Gastroesophageal sphincter (tissue), 4 donors: ENCODE measurements at places on chromosomes 6 and 20.

GRCh38 chr20:9909167-9909566, 70.3 kb upstream of the PAK5 start:
- H3K4me3 ChIP-seq = no peak overlapping the region
- ATAC-seq = no peak
- H3K36me3 ChIP-seq = no peaks in the 10 kb centered on the region
- H3K4me1 ChIP-seq = no peaks in the 10 kb centered on the region
- H3K27me3 ChIP-seq = peaks cover 13% of the 10 kb centered on the region

DNA sequence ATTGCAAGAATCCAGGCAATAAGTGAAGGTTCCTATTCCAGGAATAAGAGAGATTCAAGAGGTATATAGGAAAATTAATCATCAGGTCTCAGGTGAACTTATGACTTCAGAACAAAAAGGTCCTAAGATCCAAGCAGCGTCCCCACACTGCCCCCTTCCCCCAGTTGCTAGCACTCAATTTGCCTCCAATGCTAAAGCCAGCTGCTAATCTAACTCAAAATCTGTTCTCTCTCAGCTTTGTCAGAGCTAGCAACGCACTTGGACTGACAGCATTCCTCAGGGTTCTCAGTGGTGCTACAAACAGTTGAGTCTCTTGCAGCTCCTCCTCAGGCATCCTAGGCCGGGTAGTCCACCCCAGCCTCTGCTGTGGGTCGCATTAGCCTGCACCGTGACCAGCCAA, 148.3 kb downstream of the RFX6 start:
- ATAC-seq = no peak
- H3K27me3 ChIP-seq = no peaks in the 10 kb centered on the region
- no peak overlapping the region for H3K27ac ChIP-seq
- no peaks in the 10 kb centered on the region for H3K4me1 ChIP-seq

GRCh38 chr6:163393923-163394322, 20.6 kb upstream of the QKI start:
- H3K27ac ChIP-seq = no peak overlapping the region
- no peaks in the 10 kb centered on the region for H3K36me3 ChIP-seq
- no peak for ATAC-seq

DNA sequence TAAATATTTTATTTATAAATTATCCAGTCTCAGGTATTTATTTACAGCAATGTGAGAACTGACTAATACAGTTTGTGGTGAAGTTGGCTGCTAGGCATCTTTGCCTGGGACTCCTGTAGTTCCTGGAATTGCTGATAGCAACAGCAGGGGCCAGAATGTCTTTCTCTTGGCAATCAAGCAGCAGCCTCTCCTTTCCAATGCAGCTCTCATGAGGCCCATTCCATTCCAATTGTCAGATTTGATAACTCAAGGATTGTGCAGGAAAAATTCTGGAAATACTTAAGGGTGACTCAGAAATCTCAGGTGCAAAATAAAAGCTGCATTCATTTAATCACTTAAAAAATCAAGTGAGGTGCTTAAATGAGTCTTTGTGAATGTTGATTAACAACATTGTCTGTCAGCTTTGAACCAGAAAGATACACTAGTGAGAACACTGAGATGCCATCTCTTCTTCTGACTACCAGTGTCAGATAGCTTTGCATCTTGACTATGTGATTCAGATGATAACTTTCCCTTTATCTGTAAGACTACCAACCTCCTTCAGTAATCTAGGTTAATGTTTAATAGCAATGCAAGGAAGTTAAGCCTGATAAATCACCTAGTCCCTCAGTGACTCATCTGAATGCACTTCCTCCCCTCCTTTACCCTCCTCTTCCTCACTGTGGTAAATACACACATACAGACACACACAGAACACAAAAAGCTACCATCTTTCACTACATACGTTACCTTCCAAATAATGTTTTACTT, 32.1 kb upstream of the COL21A1 start:
- H3K36me3 ChIP-seq = no peaks in the 10 kb centered on the region
- no peak overlapping the region for H3K27ac ChIP-seq
- no peak for ATAC-seq
- no peaks in the 10 kb centered on the region for H3K27me3 ChIP-seq
- no peaks in the 10 kb centered on the region for H3K4me1 ChIP-seq

DNA sequence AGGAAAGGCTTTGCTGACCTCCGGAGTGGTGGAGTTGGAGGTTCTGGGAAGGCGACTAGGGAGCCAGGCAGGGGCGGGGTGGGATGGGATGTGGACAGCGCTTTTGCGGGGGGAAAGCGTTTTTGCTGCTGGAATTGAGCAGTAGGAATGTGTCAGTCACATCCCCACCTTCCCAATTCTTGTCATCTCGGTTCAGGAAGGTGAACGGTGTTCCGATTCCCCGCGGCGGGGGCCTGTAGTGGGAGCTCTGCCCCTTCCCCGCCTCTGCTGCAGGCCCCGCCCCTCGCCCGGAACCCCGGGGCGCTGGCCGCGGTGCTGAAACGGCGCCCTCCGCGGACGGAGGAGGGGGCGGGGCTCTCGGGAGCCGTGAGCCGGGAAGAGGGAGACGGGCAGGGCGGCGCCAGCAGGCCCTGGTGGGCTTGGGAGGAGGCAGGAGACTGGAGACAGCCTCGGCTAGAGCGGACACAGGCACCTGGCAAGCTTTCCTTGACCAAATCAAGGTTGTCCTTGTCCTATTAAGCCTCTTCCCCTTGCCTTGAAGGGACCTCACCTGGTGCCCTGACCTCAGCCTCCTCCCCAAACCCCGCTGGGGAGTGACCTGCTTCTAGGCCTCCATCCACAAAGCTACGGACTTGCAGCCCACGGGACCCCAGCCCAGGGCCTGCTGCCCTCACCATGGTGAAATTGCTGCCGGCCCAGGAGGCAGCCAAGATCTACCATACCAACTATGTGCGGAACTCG, at the start of gene LHFPL5:
Gene LHFPL5, plus strand, starts transcription at position 357 of the 741 bp plus-strand sequence. Its CDS starts 319 bp downstream, at position 676.
- peaks cover 59% of the 10 kb centered on the region for H3K27me3 ChIP-seq
- no peaks in the 10 kb centered on the region for H3K4me1 ChIP-seq
- H3K27ac ChIP-seq = no peak within 1 kb of the TSS
- ATAC-seq = peak; percentile 60
- H3K36me3 ChIP-seq = no peaks in the 10 kb centered on the region

GRCh38 chr20:62028384-62028783, 37.3 kb downstream of the TAF4 start:
- no peak overlapping the region for H3K27ac ChIP-seq
- no peak for ATAC-seq
- no peaks in the 10 kb centered on the region for H3K27me3 ChIP-seq
- no peaks in the 10 kb centered on the region for H3K36me3 ChIP-seq
- H3K4me1 ChIP-seq = peaks cover 58% of the 10 kb centered on the region

DNA sequence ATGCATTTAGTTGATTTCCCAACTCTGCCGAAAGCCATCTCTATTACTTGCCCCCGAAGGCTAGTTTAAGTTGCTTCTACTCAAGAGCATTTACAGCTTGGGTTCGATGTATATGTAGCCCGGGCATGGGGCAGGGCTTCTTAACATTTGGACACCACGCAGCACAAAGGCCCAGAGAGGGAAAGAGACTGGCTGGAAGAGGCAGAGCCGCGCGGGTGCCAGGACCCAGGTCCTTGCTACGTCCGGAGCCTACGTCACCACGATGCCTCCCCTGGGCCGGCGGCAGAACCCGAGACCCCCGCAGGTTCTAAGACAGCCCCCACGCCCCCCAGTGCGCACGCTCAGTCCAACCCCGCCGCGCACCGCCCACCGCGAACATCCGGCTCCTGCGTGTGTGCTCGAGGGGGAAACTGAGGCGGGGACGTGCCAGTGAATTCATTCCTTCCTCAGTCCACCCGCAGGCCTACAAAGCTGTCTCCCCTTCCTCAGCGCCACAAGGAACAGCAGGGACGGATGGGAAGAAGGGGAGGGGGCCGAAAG, 367 bp upstream of the PCIF1 start:
- H3K36me3 ChIP-seq = no peaks in the 10 kb centered on the region
- peak; percentile 27 for ATAC-seq
- H3K27ac ChIP-seq = peak overlapping the region; percentile 100
- H3K4me3 ChIP-seq = peak overlapping the region; percentile 87
- H3K27me3 ChIP-seq = no peaks in the 10 kb centered on the region
